Neural progenitor cell (in vitro differentiated cells): ENCODE measurements at places on chromosomes 5 and 9.

DNA sequence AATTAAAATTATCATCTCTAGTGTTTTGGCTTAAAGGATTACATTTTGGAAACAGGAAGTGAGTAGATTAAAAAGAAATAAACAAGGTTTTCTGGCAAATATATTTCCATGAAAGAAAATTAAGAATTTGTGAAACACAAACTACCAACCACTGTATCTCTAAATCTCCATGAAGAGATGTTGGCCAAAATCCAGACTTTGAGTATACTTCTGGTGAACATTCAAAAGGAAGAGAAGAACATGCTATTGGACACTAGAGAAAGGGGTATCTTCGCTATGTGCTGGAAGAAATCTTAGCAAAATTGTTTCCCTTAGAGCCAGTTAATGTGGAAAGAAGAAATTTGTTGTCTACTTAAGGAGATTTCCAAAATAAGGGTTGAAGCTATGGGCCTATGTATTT is 710.4 kb upstream of the CTNND2 start:
- DNase-seq = no peak

DNA sequence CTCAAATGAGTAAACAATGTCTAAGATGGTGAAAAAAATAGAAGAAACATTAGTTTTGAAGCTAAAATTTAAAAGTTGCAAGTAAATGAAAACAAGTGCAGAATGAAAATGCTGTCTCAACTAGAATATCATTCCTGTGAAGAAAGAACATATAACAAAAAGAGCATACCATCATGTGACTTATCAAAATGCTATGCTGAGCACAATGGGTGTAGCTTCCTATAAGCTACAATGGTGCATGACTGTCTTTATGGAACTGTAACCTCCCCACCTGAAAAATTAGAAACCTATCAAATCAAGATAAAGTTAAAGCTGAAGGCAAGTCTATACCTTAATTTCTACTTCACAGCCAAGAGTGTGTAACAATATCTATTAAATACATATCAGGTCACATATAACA is 192.0 kb downstream of the AP3B1 start:
- DNase-seq = no peak

GRCh38 chr9:26181836-26182235 is 503.6 kb upstream of the TUSC1 start:
- no peak for DNase-seq

DNA sequence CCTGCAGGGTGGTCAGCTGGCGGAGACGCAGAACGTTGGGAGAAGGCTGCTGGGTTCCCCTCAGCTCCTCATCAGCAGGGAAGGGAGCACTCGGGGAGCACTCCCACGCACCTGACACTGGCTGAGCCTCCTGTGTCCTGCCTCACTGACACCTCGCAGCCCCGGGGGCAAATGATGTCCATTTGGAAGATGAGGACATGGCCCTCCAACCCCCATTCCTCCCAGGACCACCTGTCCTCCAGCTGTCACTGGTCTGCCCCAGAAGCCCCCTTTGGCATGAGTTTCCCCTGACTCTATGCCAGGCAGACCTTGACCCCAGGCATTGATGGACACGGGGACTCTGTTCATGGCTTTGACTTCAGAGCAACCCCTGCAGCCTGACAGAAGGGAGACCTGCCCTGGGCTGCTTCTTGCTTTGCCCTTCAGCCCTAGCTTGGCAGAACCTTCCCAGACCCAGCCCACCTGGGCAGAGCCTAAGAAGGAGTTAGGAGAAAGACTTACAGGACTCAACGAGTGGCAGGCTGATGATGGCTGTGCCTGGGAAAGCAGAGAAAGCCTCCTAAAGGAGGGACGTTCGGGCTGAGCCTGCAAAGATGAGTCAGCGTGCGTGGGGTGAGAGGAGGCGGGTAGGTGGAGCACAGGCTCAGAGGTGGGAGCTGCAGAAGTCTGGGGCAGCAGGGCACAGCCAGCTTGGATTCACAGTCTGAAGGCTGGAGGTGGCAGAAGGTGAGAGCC is 90.6 kb downstream of the LMX1B start:
- peak; percentile 20 for DNase-seq

DNA sequence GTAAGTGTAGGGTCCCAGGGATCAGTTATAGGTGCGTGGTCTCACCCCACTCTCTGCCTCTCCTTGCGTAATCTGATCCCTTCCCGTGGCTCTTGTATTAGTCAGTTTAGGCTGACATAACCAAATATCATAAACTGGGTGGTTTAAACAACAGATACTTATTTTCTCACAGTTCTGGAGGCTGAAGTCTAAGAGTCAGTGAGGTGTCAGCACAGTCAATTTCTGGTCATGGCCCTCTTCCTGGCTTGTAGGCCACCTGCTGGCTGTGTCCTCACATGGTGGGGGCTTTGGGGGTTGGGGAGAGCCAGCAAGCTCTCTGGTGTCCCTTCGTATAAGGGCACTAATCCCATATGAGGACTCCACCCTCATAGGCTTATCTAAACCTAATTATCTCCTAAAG is 32.3 kb downstream of the CARTPT start:
- DNase-seq = no peak

DNA sequence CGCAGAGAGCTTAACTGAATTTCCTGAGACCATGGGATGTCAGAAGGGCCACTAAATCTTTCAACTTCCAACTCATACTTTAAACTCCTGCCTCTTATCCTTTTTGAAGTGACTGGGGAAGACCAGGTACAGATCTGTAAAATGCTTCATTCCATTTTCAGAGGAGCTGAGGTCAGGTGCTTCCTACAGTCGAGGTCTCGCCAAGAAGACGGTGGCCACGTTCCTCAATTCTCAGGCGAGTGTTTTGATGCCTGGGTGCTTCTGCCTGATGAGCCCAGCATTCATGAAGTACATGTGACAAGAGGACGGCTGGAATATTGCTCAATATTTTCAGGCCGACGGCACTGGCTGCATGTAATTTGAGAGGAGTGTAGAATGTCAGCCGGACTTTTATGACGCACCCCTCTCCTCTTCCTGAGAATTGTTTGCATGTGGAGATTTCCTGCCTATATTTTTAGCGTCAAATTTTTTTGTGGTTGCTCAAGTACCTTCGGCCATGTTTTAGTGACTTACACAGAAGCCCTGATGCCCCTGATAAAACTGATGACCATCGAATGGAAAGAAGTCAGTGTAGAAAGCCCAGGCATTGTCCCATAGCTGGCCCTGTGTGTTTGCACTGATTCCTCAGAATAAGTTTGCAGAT is 38.8 kb upstream of the GLRX start:
- no peak for DNase-seq

GRCh38 chr9:33184963-33185362 is 17.8 kb upstream of the B4GALT1 start:
- no peak for DNase-seq
